ENCODE measurements at places on chromosomes 7 and 10.

GRCh38 chr10:133358162-133358924 is 524 bp upstream of the FUOM start:
- no peak for DNase-seq

DNA sequence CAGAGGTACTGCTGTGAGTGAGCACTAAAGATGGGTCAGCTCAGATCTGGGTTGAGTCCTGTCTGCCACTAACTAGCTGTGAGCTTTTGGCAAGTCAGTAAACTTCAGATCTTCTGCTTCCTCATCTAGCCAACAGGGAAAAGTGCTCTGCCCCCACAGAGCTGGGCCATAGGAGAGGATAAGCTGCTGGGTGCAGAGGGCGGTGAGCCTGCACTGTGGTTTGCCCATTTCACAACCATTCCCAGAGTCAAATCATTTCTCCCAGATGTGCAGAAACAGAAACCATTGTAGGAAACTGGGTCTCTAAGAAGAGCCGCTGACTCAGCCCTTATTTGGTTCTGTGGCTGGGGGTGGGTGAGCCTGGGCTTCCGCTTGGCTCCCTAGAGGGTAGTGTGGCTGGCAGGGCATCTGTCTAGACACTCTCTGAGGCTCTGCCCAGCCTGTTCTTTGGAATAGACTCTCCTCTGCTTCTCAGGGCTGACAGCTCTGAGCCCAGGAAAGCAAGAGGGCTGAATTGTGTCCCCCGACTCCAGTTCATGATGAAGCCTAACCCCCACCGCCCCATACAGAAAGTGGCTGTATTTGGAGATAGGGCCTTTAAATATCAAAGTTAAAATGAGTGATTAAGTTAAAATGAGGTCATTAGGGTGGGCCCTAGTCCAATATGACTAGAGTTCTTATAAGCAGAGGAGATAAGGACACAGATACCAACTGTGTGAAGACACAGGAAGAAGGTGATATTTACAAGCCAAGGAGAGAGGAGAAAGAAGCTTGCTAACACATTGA is 29.5 kb upstream of the ARHGAP22 start:
- peak; percentile 31 for DNase-seq

- DNase-seq = no peak
Observed at GRCh38 chr10:128568041-128568440, 441.8 kb upstream of the MKI67 start.

- no peak for DNase-seq
Observed at GRCh38 chr10:130621231-130621775, 485.1 kb downstream of the GLRX3 start.

GRCh38 chr10:131825960-131826650 is 74.7 kb upstream of the PPP2R2D start:
- no peak for DNase-seq

GRCh38 chr10:108180878-108181277 is 1016.4 kb upstream of the SORCS1 start:
- DNase-seq = no peak

GRCh38 chr7:157521061-157521731 is 184.4 kb downstream of the DNAJB6 start:
- DNase-seq = no peak

DNA sequence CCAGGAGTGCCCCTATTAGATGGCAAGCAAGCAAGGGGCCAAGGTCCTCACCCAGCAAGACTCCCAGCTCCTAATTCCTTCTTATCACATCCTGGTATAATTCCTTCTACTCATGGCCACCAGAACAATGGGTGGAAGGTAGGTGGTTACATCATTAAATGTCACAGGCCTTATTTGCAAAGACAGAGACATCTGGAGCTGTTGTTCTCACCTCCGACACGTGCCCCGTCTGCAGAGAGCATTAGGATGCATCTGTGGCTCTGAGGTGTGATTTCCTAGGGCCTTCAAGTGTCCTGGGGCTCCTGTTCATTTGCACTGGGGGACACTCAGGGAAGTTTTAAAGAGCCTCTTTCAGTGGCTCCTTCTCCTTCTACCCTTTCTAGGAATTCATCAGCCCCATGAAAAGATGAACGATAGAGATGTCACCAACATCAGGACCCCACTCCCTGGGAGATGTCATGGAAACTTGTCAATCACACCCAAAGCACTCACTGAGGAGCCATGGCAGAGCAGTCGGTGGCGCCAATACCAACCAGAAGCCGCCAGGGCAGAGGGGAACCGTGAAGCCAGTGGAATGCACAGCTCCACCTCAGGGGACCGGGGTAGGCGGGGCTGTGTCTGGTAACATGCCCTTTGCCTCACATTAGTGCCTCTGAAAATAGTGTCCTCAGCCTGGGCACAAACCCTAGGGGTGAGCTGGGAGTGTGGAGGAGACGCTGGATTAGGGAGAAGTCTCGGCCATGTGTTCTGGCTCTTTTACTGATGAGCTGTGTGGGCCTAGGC is 2.9 kb upstream of the ATP6V0E2 start:
- no peak for DNase-seq

DNA sequence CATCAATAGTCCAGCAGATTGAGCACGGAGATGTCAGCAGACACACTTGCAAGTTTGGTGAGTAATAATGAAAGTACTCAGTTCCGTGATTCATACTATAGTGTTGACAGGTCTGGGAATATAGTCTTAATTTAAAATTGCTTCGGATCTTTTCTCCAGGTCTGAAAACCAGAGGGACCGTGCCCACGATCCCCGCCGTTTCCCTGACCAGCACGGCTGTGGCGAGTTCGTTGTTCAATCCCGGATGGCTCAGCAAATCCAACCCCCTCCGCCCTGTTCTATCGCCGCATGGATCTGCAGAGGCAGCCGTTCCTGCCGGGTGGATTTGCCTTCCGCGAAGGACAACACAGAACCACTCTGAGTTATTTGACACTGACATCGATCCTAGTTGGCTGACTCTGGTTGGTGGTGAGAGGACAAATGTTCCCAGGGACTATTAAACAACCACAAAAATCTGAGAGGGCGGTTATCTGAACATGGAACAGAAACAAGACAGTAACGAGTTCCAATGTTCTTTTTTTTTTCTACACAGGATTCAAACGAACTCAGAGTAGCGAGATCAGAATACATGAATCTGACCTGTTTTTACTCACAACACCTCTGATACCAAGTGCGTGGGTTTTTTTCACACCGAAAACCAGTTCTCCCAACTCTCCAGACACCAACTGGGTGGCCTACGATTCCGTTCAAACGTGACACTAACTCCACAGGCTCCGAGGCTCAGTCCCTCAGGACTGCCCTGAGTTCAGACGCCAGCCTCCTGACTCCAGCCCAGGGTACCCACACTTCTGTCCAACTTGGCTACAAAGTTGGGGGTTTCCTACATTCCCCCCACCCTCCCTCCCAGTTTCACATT is 52.7 kb downstream of the RBM17 start:
- no peak for DNase-seq

GRCh38 chr10:5573968-5574641 is 49.3 kb downstream of the CALML3 start:
- no peak for DNase-seq

DNA sequence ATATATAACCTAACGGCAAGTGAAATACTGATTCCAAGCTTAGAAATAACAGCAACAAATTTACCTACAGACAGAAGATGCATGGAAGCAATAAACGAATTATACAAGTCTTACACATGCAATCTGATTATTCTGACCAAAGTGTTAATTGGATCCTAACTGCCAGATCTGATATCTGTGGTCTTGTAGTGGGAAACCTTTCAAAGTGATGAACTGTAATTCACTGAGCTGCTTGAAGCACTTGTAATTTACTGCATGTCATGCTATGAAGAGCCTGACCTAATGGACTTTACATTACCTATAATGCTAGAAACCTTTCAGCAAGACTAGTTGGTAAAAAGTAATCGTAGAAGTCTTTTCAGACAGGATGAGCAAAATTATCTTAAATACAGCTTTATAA is 205.6 kb downstream of the FOXP2 start:
- no peak for DNase-seq

DNA sequence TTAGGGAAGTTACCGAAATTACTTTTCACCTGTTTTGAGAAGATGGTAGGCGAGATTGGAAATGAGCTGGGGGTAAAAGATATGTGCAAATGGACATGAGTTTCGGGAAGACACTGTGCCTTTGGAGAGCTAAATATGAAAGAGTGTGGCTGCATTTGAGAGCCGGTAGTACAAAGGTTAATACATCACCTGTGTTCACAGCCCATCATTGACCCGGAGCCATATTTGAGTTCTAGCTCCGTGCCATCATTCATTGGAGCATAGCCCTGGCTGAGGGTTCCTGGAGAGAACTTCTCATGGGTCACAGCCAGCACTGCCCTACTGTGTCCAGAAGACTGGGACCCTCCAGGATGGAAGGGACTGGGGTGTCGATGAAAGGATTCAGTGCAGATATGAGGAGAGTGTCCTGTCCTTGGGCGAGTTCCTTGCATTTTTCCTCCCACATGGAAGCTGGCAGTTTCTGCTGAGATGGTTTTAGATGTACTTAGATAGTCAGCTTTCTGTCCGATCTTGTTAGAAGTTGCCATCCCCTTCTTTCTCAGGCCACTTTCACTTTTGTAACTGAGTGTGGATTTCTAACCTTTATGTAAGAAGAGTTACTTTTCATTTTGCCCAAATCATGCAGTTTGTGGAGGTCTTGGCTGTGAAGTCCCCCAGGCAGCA is 138.8 kb downstream of the JCAD start:
- no peak for DNase-seq

- no peak for DNase-seq
Observed at GRCh38 chr10:124152139-124153022, 59.0 kb upstream of the CHST15 start.

DNA sequence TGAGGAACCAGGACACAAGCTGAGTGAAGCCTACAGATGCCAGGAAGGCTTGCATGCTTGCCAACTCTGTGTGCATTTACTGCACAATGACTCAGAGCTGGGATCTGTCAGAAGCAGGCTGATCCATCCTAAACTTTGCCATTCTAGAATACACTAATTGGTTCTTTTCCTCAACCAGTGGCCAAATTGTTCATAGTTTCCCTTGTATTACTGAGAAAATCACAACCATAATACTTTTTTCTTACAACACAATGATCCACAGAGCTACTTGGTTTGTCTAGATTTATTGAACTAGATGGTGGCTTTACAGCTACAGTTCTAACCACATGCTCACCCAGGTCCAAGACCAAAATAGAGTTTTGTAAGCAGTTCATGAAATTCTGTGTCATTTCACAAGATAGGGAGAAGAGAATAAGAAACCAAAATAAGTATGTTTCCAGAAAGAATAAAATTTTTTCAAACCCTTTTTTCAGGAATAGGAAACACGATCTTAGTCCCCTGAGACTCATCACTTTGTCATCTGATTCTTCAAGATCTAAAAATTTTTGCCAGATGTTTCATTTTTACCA is 21.0 kb upstream of the LRRC17 start:
- DNase-seq = no peak

DNA sequence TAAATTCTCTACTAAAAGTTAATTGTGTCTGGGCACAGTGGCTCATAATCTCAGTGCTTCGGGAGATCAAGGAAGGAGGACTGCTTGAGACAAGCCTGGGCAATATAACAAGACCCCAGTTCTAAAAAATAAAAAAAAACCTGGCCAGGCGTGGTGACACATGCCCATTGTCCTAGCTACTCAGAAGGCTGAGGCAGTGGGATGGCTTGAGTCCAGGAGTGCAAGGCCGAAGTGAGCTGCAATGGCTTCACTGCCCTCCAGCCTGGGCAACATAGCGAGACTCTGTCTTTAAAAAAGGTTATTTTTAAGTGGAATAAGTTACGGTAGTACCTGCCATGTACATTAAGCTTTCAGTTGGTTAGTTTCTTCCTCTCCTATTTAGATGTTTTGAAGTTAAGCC is 28.9 kb downstream of the CDK14 start:
- DNase-seq = no peak

DNA sequence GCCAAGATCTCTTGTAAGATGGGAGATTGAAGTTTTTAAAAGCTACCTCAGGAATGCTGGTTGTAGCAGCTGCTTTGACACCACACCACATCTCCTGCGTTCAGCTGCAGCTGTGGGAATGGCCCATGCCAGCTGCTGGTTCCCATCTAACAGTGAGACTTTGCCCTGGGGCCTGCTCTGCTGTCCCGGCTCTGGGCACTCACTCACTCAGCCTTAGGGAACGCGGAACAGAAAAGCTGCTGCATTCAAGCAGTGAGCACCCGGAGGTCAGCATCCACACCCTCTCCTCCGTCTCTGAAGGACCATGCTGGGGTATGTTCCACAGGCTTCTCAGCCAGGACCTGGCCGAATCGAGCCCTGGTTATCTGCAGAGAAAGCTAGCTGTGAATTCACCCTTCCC is 197.1 kb upstream of the CXCL12 start:
- DNase-seq = no peak

DNA sequence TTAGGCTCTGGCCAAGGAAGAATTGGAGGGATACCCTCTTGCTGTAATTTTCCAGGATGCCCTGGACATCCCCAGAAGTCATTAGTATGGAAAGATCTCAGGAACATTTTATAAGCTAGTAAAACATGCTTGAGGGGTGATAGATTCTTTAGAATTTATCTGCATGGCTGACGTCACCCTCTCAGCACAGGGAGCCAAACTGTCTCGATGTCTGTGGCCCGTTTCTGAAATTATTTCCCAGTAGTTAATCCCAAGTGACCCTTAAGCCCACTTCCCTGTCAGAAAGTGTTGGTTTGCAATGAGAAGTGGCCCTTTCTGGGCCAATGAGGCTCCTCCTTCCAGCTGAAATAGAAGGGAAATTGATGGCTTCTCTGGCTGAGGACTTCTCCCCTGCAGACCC is 184.5 kb upstream of the BMPER start:
- DNase-seq = no peak

DNA sequence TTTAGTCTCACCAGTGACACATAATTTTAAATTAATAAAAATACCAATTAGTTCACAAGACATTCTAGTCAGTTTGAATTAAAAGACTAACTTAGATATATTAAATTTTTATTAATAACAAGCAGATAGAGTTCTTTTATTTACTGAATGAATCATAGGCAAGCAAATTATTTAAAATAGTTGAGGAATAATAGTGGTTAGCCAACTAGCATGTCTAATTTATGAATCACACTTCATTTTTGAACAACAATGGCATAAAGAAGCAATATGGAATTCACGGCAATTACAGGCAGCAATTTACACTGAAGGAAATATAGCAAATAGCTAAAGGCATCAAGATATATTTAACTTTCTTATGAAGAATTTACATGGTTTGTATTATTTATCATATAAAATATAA is 187.0 kb upstream of the SLC26A5 start:
- DNase-seq = no peak

- DNase-seq = no peak
Observed at GRCh38 chr7:112080441-112080840, 125.8 kb downstream of the DOCK4 start.

- DNase-seq = no peak
Observed at GRCh38 chr10:34655286-34656170, 159.6 kb downstream of the PARD3 start.

DNA sequence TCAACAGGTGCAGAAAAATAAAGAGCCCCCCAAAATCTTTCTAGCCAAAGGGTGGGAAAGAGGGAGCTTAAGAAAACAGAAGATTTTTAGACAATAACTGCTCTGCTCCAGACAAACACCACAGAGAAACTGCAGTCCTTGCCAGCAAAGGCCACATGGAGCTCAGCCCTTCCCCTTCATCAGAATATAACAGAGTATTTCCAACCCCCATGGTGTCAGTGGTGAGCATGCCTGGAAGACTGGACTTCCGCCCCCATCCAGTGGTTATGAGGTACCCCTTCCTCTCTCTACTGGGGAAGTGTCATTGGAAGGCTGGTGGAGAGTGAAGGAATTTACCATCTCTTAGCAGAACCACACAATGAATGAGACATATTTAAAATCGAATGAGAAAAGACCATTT is 1007.3 kb upstream of the CELF2 start:
- DNase-seq = no peak

- no peak for DNase-seq
Observed at GRCh38 chr10:113616244-113617074, 47.4 kb downstream of the NRAP start.

GRCh38 chr7:134293002-134293740 is 23.6 kb downstream of the SLC35B4 start:
- no peak for DNase-seq
